MM.1S (cell line): ENCODE measurements at places on chromosomes 3 and 15.
A peak's percentile ranks its signal among the peaks of the same experiment; 100 is the strongest.

- no peak for DNase-seq
Observed at GRCh38 chr3:65483011-65483410, 555.7 kb downstream of the MAGI1 start.

GRCh38 chr3:32398531-32398930 lies 6.9 kb downstream of the CMTM7 start:
- DNase-seq: no peak

- DNase-seq: no peak
Observed at GRCh38 chr3:42491881-42492507, 10.4 kb upstream of the VIPR1 start.

DNA sequence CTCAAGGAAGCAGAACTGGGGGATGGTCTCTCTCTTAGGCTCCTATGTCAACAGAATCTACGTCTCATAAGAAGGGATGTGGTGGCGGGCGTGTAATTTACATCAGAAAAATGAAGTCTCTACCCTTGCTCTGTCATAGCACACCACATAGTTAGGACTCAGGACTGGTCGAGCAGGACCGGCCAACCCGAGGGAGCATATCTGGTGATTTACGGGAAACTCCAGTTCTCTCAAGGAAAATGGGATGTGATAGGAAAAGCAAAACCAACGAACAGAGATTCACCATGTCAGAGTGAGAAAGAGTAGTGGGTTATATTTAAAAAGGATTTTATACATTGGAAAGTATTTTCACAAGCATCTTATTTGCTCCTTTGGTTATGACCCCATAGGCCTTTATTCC lies 54.7 kb downstream of the IGF2BP2 start:
- no peak for DNase-seq

- peak; percentile 87 for DNase-seq
Observed at GRCh38 chr3:169863458-169863899, 6.3 kb downstream of the LRRC31 start.

- DNase-seq: no peak
Observed at GRCh38 chr15:45185069-45185779, 2.5 kb downstream of the SHF start.

- DNase-seq: peak; percentile 18
Observed at GRCh38 chr3:24088782-24089181, 143.7 kb downstream of the NR1D2 start.

DNA sequence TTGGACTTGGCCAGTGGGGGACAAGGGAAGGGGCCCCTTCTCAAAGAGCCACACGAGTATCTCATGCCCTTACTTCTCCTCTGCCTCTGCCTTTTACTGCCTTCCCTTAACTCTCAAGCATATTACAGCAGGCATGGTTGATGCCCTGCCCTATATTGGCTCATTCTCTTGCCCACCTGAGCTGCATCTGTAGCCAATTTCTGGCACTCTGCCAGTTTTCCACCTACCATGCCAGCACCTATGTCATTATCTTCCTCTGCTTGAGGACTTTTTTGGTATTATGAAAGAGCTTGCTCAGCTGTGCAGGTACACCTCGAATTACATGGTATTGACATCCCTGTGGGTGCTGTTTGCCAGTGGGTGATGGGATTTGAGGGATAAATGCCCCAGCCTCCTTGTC lies 181.8 kb downstream of the OXSM start:
- no peak for DNase-seq

DNA sequence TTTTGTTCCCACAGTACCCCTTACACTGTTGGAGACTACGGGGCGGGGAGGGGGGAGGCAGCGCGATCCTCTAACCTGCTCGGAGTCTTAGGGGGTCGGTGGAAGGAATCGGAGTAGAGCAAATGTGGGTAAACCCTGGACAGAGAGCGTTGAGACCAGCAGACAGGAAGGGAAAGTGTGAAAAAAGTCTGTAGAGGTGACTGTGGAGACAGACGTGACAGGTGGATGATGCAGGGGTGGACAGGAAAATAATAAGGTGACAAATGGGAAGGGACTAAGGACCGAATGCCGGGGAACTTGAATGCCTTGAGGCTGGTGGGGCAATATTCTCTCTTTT lies 424 bp downstream of the EAF2 start:
- peak; percentile 43 for DNase-seq

GRCh38 chr3:144363856-144364255 lies 392.2 kb downstream of the DIPK2A start:
- DNase-seq: no peak

- DNase-seq: no peak
Observed at GRCh38 chr3:162092751-162093150, 596.1 kb downstream of the OTOL1 start.

DNA sequence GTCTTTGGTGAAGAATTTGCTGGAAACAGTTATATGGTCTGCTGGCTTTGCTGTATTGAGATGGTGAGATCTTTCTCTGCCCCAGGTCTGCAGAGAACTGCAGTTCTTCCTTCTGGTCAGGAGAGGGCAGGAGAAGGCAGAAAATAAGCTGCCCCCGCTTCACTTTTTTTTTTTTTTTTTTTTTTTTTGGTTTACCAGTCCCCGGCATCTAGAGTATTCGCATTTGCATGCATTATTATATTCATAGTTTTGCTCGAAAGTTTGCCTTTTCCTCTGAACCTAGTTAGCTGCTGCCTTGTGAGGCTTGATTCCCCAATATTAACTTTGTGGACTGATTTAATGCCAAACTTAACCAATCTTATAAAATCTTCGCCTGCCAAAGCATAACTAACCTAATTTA lies 10.6 kb upstream of the PARL start:
- DNase-seq: peak; percentile 74

DNA sequence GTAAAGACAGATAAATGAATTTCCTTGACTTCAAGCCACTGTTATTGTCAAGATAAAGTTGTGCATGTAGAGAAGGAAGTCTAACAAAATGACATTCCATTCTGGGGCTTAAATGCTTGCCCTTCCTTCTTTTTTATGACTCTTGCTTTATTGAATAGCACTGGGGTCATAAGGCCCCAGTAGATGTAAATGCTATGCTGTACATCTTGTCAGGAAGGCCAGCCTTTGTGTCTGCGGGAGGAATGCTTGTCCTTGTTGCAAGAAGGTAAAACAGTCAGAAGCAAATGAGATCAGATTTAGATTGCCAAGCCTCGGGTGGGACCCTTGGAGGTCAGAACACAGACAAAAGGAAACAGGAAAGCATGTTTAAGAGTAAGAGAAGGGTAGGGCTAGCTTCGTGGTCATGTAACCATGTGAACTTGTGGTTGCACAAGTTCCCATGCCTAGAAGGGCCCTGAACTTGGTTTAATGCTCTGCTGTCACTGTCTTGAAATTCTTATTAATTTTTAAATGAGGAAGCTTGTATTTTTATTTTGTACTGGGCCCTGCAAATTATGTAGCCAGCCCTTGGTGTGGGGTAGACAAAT lies 81.5 kb downstream of the PPM1L start:
- no peak for DNase-seq

DNA sequence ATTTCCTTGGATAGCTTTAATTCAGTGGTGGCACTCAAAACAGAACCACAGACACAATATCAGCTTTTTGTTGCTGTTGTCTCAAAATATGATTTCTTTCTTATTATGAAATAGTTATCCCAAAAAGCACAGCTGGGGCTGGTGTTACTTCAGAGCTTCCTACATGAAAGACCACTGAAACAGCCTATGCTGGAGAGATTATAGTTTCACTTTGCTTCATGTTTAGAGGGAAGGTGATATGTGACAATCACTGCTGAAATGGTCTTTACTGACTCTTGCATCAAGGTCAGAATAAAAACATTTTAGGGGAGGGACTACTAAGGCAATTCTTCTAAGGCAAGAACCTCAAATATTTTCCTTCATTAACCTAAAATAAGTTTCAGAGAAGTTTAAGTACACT lies 190.7 kb downstream of the TNIK start:
- peak; percentile 65 for DNase-seq

- DNase-seq: no peak
Observed at GRCh38 chr3:42351207-42351606, 59.2 kb downstream of the LYZL4 start.

DNA sequence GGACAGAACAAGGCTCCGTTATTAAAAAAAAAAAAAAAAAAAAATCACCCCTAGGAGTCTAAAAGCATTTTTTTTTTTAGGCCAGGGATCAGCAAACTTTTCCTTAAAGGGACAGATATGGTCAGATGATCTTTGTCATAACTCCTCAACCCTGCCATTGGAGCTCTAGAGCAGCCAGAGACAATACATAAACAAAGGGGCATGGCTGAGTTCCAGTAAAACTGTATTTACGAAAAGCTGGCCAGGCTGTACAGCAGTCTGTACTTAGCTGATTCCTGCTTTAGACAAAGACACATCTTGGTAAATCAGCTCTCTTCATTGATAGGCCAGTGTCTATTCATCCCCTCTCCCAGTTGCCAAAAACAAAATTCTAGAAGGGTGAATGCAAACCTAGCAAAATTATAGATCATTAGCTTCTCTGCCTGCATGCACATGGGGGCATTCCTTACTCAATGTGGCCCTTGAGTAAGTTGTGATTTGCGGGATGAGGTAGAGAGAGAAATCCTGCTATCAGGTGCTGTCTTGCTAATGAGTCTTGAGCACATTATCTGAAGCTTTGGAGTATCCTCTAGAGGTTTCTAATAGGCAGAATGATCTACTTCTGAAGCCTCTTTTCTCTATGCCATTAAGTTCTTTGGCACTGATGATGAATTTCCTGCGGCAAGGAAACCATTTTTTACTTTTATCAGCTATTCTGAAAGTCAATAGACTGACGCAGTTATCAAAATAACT lies 35.2 kb downstream of the SENP8 start:
- no peak for DNase-seq

GRCh38 chr3:136192831-136193230 lies 3.3 kb downstream of the MSL2 start:
- peak; percentile 7 for DNase-seq

DNA sequence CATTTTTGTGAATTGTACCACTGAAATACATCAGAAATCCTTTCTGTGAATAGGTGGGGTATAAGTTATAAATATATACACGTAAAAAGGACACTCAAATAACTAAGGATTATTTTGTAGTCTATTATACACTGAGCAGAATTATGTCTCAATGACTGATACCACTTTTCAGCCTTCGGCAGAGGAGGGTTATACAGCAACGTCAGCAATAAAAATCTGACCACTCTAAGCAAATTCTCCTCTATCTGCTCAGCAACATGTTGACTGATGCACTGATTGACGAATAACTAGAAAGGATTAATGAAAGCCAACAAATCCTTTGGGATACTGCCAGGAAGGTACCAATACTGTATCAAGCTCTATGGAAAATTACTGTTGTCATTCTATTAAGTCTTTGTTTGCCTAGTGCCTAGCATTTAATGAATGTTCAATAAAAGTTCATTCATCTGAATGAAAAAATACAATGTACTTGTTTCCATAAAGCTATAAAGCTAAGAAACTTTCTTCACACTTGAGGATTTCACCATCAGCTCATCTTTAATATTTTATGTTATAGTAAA lies 5.2 kb downstream of the ARPP19 start:
- DNase-seq: no peak

DNA sequence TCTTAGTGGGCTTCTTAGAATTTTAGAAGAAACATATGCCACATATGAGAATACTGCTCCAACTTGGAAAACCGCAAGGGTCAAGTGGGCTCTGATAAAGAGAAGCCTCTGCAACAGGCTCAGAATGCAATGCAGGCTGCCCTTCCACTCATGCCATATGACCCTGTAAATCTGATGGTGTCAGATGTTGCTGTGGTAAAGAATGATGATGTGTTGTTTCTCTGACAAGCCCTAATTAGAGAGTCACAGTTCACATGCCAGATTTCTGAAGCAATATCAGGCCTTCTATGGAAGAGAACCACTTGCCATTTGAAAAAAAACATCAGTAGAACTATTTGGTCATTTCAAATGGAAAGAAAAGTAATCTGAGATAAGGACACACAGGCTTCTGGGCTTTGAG lies 749.6 kb downstream of the AGBL1 start:
- DNase-seq: no peak

DNA sequence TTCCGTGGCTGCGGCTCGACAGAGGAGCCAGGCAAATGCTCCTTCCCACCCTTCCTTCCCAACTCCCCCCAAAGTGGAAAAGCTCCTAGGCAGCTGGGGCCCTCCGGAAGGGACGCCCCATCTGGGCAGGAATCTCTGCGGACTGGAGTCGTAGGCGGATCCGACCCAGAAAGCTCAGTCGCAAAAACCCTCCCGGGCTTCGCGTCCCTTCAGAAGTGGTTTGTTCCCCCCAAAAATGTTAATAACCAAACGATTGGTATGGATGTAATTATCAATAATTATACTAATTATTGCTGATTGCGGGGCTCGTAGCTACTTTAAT lies 3.8 kb downstream of the RNU6-1 start:
- no peak for DNase-seq

- no peak for DNase-seq
Observed at GRCh38 chr15:69568173-69569009, 115.8 kb downstream of the RPLP1 start.

GRCh38 chr3:50517721-50518206 lies 14.3 kb upstream of the CACNA2D2 start:
- DNase-seq: no peak

GRCh38 chr15:88624971-88625490 lies 3.9 kb downstream of the AEN start:
- DNase-seq: no peak

GRCh38 chr3:126481808-126482502 lies 6.3 kb upstream of the ZXDC start:
- DNase-seq: no peak

DNA sequence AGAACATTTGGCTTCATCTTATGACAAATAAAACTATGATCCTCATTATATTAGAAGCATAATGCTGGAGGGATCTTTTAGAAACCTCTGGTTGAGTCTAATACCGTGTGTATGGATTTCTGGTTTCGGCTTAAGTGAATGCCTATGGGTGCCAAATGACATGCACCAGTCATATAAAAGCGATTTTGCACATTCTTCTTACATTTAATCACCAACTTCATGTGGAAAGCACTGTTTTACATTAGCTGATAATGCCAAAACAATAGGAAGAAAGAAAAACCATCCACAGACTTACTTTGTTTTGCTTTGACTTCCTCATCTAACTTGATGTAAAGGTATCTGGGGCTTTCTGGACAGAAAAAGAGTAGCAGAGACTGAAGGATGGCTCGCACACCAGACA lies 20.9 kb downstream of the SLC2A2 start:
- no peak for DNase-seq

GRCh38 chr15:74682954-74683353 lies 12.9 kb downstream of the EDC3 start:
- no peak for DNase-seq

DNA sequence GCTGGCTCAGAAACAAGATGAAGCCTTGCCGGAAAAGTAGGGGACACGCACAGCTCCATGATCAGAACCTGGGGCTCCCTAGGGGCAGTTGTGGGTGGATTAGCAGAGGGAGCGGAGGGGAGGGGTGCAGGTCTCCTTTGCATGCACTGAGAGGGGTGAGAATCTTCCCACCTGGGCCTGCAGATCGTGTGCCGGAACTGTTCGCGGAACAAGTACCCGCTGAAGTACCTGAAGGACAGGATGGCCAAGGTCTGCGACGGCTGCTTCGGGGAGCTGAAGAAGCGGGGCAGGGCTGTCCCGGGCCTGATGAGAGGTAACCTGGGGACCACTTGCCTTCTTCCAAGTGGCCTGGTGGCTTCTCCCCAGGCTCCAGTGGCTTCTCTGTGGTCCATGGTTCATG lies 24.5 kb upstream of the NR2C2 start:
- DNase-seq: no peak
